H1 (cell line): ENCODE measurements at places on chromosomes 2 and 18.

GRCh38 chr2:112548980-112549379, 6.7 kb downstream of the POLR1B start:
- no peak for DNase-seq

- DNase-seq, result no peak
These were observed 106.7 kb upstream of the NABP1 start for GRCh38 chr2:191571163-191571769.

DNA sequence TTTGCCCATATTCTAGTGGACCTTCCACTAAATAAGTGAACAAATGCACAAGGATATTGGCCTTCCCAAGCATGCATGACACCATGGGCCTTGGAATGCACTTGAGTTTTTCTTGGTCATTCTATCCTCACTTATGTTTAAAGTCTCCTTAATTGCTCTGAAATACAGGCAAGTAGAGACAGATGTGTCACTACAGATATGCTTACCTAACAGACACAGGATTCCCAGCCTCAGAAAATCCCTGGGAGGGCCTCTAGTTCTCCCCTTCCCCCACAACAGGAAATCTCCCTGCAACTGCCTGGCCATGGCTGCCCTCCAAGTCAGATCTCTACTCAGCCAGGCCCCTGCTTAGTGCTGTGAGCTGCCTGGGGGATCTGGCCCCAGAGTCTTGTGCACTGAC, 445.2 kb downstream of the IRS1 start:
- no peak for DNase-seq

- no peak for DNase-seq
These were observed 23.5 kb upstream of the KLF11 start for GRCh38 chr2:10019602-10020400.

DNA sequence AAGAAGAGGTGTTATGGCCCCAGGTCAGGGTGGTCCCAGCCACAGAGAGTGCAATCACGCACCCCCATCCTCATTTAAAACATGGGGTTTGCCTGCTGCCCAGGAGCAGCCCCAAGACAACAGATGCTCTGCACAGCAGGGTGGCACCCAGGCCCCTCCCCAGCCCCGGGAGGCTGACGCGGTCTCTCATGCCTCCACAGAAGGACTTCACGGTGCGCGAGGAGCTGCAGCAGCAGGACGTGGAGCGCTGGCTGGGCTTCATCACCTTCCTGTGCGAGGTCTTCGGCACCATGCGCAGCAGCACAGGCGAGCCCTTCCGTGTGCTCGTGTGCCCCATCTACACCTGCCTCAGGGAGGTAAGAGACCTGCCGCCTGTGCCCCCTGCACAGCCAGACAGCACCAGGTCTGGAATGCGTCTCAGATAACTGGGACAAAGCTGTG, 133.7 kb downstream of the SMAD7 start:
- DNase-seq, result peak; percentile 40

- DNase-seq, result no peak
These were observed 2.4 kb upstream of the TMEM178A start for GRCh38 chr2:39663187-39663930.

- DNase-seq, result no peak
These were observed 47.5 kb upstream of the ZNF397 start for GRCh38 chr18:35193316-35193715.

- no peak for DNase-seq
These were observed 79.7 kb downstream of the NCK2 start for GRCh38 chr2:105824446-105824845.

DNA sequence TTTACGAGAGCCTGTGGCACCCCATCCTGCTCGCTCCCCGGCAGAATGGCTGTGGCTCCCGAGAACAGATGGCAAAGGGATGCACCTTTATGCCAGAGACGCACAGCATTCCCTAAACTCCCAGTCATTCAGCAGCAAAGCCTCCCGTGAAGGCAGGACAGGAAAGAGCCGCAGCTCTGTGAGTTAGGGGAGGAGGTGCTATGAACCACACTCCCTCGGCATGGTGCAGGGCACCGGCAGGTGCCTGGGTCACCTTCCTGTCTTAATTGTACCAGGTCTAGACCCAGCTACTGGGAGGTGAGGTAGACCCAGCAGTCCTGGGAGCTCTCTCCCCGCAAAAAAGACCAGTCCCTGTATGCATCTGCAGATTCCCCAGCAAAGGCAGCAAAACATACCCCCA, 149.8 kb downstream of the TWIST2 start:
- no peak for DNase-seq
